SHP77 (cell line): ENCODE measurements at places on chromosomes 7 and 10.

DNA sequence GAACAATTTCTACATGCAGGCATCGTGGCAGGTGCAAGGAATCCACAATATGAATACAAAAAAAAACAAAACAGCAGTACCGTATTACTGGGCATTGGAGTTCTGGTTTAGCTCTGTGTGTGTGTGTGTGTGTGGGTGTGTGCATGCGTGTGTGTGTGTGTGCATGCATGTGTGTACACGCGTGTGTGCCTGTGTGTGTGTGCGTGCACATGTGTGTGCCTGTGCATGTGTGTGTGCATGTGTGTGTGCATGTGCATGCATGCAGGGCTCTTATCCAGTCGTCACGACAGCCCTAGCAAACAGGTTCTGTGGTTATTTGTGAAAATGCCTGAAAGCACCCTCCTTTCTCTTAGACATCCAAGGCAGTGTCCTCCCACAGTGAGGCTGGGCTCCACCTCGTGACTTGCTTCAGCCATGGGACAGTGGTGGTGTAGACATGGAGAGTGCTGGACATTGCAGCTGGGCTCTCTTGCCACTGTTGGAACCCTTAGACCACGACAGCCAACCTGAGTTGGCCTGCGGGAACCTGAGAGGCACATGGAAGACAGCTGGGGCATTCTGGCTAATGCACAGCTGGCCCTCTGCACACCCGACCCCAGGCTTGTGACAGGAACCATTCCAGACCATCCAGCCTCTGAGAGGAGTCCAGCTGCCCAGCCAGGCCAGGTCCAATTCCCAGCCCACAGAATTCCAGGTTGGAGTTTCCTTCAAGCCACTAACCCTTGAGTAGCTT lies 173.4 kb upstream of the SHH start:
- no peak for DNase-seq

DNA sequence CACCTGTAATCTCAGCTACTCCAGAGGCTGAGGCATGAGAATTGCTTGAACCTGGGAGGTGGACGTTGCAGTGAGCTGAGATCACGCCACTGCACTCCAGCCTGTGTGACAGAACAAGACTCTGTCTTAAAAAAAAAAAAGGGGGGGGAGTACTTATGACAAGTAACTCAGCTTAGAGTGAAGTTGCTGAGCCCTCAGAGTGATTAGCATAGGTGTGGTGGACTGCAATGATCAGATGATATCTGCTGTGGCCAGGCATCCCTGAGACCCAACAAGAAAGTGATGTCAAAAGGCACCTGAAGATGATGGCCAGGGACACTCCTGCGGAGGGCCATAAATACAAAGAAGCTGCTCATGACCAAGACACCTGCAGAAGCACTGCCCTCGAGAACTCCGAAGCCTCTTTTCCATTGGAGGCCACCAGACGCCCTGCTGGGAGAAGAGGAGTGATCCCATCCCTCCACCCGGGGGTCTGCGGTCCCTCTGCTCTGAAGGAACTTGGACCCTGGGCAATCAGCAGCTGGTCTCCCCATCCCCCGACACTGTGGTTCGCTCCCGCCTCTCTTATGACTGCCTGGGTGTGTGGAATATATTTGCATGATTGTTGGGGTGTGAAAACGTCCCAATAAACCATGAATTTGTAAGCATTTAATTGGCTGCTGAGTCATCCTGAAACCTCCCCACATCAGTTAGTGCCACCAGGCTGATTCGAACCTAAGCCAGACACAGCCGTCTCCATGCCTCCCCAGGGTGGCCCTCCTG lies 46.0 kb downstream of the RASGEF1A start:
- no peak for DNase-seq

- no peak for DNase-seq
These were observed 399.1 kb downstream of the GATA3 start for GRCh38 chr10:8453587-8453986.

GRCh38 chr10:112286837-112287818 lies 3.9 kb downstream of the TECTB start:
- no peak for DNase-seq

- no peak for DNase-seq
These were observed 6.4 kb upstream of the MSS51 start for GRCh38 chr10:73439605-73440312.

DNA sequence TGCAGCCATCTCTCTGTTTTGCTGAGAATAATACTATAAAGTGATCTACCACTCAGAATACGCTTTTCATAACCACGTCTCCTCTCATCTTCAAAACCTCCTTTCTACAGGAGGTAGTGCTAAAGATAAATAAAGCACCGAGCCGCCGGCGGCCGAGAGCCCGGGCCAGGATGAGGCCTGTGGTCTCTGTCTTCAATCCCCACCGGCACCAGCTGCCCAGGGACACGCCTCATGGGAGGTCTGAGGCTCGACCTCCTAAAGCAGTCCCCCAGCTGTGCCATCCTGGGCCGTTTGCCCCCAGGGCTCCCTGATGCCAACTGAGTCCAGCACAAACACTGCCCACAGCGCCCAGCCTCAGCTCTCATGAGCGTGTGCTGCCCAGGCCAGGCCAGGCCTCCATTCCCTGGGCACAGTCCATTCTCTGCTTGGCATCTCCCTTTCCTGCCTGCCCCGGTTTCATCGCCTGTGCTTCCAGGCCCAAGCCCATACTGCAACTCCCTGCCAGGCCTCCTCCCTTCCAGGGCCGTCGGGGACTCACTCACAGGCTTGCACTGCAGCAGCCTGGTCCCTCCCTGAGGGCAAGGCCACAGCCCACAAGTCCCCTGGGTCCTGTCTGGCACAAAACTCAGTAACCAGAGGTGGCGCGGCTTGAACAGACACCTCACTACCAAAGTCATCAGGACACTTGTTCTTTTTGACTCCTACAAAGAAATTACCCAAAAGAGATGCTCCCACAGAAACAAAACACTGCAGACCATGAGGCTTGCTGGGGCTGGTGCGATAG lies 2.5 kb downstream of the INTS1 start:
- DNase-seq, result no peak

DNA sequence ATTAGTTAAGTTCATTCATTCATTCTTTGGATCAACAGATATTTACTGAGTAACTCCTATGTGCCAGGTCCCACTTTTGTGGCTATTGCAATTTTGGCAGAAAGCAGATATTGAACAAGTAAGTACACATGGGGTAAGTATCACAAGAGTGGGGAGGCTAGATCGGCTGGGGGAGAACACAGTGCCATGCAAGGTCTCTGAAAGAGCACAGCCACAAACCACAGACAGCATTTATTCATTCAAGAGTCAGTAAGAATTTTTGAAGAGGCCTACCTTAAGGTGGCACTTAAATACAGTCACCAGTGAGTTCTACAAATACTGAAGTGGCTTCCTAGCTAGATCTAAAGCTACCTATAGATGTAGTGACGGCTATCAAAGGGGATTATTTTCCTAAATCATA lies 304.2 kb downstream of the RNLS start:
- DNase-seq, result no peak

- DNase-seq, result no peak
These were observed 203.9 kb downstream of the TEX36 start for GRCh38 chr10:125479059-125479458.

DNA sequence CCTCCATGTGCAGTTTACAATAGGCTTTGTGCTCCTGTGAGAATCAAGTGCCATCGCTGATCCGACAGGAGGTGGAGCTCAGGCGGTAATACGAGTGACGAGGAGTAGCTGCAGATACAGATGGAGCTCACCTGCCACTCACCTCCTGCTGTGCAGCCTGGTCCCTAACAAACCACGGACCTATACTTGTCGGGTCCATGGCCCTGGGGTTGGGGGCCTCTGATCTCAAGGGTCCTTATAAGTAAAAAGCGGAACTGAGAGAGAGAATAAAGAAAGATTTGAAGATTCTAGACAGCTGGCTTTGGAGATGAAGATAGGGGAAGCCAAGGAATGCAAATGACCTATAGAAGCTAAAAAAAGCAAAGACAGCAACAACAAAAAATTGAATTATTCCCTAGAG lies 130.6 kb downstream of the PLXDC2 start:
- no peak for DNase-seq

GRCh38 chr10:43958964-43959363 lies 310.3 kb upstream of the ZNF32 start:
- no peak for DNase-seq

GRCh38 chr10:49184642-49185111 lies 3.5 kb downstream of the TMEM273 start:
- no peak for DNase-seq

DNA sequence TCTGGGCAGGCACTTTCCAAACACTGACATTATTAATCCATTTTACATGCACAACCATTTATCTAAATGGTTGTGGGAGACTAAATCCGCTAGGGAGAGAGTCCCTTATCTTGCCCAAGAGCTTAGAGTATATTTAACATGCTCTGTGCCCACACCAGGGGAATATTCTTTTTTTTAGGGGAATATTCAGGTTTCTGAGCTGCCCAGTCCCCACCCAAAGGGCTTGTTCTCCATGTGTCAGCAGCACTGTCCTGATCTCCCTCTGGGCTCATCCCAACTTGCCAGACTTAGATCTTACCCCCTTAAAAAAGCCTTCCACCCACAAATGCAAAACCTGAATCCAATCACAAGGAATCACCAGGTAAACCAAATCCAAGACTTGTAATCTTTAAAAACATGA lies 132.1 kb downstream of the ATXN7L1 start:
- no peak for DNase-seq

- DNase-seq, result no peak
These were observed 1.2 kb downstream of the YWHAG start for GRCh38 chr7:76357475-76358010.

- DNase-seq, result no peak
These were observed 6.7 kb downstream of the RASSF4 start for GRCh38 chr10:44966129-44966815.

- DNase-seq, result peak; percentile 32
These were observed 24.8 kb downstream of the AGAP3 start for GRCh38 chr7:151110941-151111645.

- no peak for DNase-seq
These were observed 453.5 kb upstream of the SEMA3A start for GRCh38 chr7:84647797-84648757.

GRCh38 chr10:122237331-122237990 lies 33.6 kb upstream of the BTBD16 start:
- DNase-seq, result no peak

DNA sequence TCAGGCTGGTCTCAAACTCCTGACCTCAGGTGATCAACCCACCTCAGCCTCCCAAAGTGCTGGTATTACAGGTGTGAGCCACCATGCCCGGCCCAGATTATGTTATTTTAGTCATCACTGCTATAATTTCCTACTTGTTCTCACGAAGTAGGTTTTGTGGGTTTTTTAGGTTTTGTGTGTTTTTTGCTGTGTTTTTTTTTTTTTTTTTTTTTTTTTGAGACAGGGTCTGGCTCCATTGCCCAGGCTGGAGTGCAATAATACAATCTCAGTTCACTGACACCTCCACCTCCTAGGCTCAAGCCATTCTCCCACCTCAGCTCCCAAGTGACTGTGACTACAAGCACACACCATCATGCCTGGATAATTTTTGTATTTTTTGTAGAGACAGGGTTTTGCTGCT lies 20.9 kb upstream of the ANAPC16 start:
- DNase-seq, result no peak

DNA sequence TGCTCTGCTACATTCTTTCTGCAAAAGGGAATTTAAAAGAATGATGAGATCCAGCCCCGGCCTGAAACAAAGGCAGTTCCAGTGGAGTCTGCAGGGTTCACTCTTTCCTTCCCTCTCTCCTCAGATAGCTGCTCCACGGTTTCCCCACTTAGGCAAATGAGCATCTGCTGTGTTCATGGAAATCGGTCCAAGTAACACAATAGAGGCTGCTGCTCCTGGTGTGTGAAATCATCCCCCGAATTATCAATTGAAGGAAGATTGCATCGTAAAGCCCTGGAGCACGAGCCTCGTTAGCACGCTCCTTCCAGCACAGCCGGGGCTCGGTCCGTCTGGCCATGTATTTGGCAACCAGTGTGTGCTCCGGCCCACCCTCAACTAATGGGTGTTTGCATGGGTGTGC lies 108.3 kb upstream of the DPP6 start:
- DNase-seq, result no peak

- DNase-seq, result no peak
These were observed 76.7 kb upstream of the EN2 start for GRCh38 chr7:155380976-155381851.

GRCh38 chr10:84842593-84842992 lies 514.2 kb downstream of the CCSER2 start:
- DNase-seq, result no peak

DNA sequence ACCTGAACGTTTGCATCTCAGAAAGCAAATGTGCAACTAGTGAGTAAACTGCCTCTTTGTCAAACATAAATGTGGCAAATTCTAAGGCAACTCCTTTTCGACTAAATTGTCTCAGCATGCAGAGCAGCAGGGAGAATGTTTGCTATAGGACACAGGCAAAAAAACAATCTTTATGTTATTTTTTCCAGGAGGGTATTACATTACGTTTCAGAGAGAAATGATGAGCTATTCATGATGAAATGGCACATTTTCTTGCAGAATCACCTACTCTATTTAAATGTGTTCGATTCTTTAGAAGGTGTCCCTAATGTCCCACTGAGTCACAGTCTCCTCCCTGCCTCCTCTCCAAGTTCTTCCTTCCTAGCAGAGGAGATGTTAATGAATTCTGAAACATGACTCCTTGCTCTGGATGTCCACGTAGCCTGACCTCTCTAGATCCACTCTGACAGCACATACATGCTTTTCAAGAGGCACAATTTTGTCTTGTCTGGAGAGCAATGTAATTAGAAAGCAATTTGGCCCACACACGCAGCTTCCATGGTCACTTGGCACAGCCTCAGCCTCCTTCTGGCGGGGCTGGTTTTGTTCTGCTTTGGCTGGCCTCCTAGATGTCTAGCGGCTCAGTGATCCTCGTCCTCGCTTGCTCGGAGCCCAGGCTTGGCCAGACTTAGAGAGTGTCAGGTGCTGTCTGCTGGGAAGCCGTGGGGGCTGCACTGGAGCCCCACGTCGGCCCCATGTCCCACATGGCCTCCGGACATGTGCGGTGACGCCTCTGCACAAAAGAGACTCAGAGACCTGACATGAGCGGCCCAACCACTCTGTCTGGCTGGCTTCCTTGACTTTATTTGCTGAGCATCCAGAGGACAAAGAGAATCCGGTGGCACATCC lies 125.7 kb upstream of the ZNF438 start:
- peak; percentile 54 for DNase-seq

DNA sequence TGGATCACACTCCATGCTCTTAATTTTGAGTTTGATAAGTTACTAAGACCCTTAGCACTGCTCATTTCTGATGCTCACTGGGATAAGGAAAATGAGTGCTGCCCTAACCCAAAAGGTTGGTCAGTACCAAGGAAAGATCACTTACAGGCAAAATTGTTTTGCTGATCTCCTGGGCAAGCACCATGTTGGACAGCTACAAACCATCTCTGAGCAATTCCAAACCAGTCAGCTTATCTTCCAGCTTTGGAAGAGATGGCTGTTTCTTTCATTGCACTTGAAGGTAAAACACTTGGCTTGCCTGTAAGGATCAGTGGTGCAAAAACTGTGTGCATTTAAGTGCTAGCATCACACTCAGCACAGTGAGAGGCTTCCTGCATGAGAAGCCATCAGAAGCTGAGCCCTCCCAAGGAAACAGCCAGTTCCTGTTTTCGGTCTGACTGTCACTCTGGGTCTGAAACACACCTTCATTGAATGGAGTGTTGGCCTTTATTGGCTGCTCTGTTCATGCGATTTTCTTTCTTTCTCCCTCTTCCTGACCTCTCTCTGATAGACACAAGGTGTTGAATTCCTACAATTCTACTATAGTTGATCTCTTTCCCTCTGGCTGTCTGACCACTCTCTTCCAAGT lies 126.4 kb upstream of the GHITM start:
- DNase-seq, result no peak

GRCh38 chr7:156466272-156466671 lies 174.3 kb upstream of the RNF32 start:
- no peak for DNase-seq

- no peak for DNase-seq
These were observed 60.3 kb downstream of the AHCYL2 start for GRCh38 chr7:129285111-129285510.
